H9 (cell line): ENCODE measurements at places on chromosomes 11 and 22.

DNA sequence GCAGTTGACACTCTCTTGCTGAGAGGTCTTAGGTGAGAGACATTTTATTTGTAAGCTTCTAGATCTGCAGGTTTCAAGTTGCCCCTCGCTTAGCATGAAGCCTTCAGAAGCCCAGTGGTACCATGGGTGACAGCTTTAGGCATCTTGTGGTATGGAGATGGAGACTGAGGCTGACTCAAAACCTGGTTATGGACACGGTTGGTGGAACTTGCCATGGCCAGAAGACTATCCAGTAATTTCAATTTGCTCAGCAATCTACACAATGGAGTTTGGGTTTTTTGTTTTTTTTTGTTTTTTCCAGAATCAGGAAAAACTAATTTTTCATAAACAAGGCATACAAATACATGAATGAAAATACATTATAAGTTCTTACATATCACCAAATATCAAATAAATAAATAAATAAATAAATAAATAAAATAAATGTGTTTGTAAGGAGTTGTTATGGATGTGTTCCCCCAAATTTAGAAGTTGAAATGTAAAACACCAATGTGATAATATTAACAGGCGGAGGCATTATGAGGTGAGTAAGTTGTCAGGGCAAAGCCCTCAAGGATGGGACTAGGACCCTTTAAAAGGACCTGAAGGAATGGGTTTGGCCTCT lies 22.6 kb downstream of the ETS1 start:
- no peak for DNase-seq

DNA sequence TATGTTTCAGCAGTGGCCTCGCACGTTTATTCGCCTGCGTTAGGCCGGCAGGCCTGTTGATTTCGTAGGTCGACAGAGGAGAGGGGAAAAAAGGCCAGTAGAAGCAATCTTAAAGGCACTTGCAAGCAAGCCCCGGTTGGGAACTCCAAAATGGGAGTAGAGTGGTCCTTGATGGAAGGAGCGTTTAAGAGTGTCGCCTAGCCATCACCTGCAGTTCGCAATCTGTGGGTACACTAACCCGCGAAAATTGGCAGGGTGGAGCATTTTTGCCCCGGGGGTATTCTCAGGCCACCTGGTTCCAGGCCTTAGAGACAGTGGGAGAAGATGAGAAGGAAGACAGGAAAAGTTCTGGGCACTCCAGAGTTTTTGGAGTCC lies 1.1 kb downstream of the EWSR1 start:
- no peak for DNase-seq

GRCh38 chr11:35248558-35249323 lies 109.8 kb downstream of the CD44 start:
- no peak for DNase-seq

- no peak for DNase-seq
Measured at GRCh38 chr11:47924184-47924691, 56.1 kb upstream of the PTPRJ start.

- no peak for DNase-seq
Measured at GRCh38 chr11:85685820-85686459, at the start of gene CCDC89. CCDC89 (minus strand) TSS chr11:85686195; CDS start chr11:85686130, 65 bp downstream.
